ENCODE measurements at places on chromosomes 6 and 20. TPM values are rescaled to one million over a fixed set of nuclear protein-coding genes. Genes with fewer than 3 reads are reported as not detected.

Gene TRPC4AP
- polyA plus RNA-seq: 65.6 TPM

Gene RWDD2A
- polyA plus RNA-seq: 4.8 TPM

DNA sequence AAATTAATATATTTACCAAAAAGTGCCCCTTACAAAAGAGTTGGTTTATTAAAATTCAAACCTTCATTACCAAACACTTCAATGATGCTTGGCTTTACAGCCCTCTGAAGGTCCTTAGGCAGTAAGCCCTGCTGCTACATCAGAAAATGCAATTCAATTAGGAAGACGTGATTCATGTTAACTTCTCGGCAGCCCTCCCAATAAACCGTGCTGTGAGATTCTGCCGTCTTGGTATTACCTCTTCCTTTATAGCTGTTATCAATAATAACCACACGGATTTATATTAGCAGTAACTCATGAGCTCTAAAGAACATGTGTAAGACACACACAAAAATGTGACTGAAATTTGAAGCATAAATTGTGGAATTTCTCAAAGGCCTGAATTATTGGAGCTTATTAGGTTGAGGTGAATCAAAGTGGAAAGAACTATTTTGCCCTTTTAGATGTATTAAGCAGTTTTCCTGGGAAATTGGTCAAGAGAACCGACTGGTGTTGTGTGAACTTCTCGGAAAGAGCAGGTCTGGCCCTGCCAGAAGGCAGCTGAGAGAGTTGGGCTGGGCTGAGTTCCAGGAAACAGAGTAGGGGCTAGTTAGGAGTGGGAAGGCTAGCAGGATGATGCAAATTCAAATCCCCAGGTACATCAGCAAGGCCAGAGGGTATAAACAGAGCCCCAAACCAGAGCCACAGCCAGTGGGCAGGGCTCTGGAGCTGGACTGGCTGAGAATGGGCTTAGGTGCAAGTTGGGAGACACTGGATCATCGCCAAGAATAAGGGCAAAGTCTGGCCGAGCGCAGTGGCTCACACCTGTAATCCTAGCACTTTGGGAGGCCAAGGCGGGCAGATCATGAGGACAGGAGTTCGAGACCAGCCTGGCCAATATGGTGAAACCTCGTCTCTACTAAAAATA is 33.1 kb downstream of the FGD2 start:
- H3K27ac ChIP-seq: no peak overlapping the region
- DNase-seq: no peak
- no peak overlapping the region for H3K4me3 ChIP-seq
- no peaks in the 10 kb centered on the region for H3K27me3 ChIP-seq
- no peaks in the 10 kb centered on the region for H3K36me3 ChIP-seq
- H3K4me1 ChIP-seq: peaks cover 5% of the 10 kb centered on the region

- no peak overlapping the region for H3K4me3 ChIP-seq
- DNase-seq: no peak
- no peaks in the 10 kb centered on the region for H3K4me1 ChIP-seq
- H3K27me3 ChIP-seq: no peaks in the 10 kb centered on the region
- no peak overlapping the region for H3K27ac ChIP-seq
Observed at GRCh38 chr6:77620278-77620882, 32.5 kb upstream of the MEI4 start.

GRCh38 chr6:106556368-106556960 is 72.8 kb downstream of the RTN4IP1 start:
- no peak overlapping the region for H3K27ac ChIP-seq
- H3K27me3 ChIP-seq: no peaks in the 10 kb centered on the region
- no peak overlapping the region for H3K4me3 ChIP-seq
- no peaks in the 10 kb centered on the region for H3K4me1 ChIP-seq
- no peak for DNase-seq
- peaks cover 65% of the 10 kb centered on the region for H3K36me3 ChIP-seq

GRCh38 chr6:93021235-93021915 is 398.0 kb downstream of the EPHA7 start:
- H3K36me3 ChIP-seq: no peaks in the 10 kb centered on the region
- H3K27ac ChIP-seq: no peak overlapping the region
- no peak overlapping the region for H3K4me3 ChIP-seq
- no peaks in the 10 kb centered on the region for H3K4me1 ChIP-seq

GRCh38 chr20:49642816-49643215 is 70.9 kb downstream of the B4GALT5 start:
- peaks cover 18% of the 10 kb centered on the region for H3K4me1 ChIP-seq
- DNase-seq: no peak
- peak overlapping the region; percentile 20 for H3K27ac ChIP-seq
- H3K36me3 ChIP-seq: peaks cover 97% of the 10 kb centered on the region
- no peak overlapping the region for H3K4me3 ChIP-seq

Gene IL20RA
- 2.2 TPM for polyA plus RNA-seq

Measured in left lung (tissue), 14 donors.